Stimulated activated CD8-positive, alpha-beta memory T cell treated with anti-CD3 and anti-CD28 coated beads, Interleukin-15, amount 100 ng/mL, for 48 hours (primary cell): ENCODE measurements at places on chromosomes 3 and 15.

DNA sequence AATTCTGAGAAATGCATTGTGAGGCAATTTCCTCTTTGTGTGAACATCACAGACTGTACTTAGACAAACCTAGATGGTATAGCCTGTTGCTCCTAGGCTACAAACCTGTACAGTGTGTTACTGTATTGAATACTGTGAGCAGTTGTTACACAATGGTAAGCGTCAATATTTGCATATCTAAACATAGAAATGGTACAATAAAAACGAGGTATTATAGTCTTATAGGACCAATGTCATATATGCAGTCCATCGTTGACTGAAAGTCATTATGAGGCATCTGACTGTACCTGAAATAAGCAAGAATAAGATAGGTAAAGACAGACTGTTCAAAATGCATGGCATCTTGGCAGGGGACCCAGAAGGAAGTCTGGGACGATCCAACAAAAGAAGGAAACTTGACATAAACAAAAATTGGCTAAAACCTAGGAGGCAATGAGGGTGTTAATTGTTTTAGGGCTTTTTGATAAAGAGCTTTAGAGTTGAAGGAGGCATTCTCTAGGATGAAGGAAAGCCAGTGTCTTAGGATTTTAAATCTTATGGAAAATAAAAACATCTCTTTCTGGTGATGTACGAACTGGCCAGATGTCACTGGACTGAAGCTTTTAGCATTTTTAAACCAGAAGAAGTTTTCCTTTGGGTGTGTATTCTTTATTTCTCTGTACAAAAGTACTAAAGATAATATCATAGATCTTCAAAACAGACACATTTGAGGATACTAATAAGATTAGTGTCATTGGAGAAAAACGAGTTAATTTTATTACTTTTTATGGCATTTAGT lies 9.2 kb upstream of the SPRED1 start:
- DNase-seq = no peak

GRCh38 chr3:151044706-151045105 lies 40.8 kb upstream of the MED12L start:
- DNase-seq = no peak

DNA sequence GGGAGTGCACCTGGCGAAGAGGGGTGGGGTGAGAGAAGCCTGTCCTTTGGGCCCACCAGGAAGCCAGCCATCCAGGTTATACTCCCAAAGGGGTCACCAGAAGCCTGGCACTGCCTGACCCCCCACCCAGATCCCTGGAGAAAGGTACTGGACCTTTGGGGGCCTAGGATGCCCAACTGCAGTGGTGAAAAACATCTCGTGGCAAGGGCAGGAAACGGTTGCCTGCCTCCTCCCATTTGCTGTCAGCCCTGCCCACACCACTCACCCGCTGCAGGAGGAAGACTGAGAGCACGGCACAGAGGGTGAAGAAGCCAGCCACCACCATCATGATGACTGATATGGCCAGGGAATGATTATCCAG lies 2.2 kb upstream of the ULK3 start:
- DNase-seq = peak; percentile 36

- no peak for DNase-seq
These were observed 33.1 kb downstream of the CP start for GRCh38 chr3:149188494-149188893.

- DNase-seq = no peak
These were observed 7.9 kb downstream of the MESP2 start for GRCh38 chr15:89783861-89784685.

DNA sequence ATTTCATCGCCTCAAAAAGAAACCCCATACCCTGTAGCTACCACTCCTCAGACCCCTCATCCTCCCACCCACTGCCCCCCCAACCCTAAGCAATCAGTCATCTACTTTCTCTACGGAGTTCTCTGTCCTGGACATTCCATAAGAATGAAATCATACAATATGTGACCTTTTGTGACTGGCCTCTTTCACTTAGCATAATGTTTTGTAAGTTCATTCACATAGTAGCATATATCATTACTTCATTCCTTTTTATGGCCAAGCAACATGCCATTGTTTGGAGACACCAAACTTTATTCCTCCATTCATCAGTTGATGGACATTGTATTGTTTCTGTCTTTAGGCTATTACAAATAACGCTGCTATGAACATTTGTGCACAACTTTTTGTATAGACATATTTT lies 64.2 kb downstream of the TNIK start:
- DNase-seq = no peak

GRCh38 chr3:162353414-162353813 lies 856.8 kb downstream of the OTOL1 start:
- DNase-seq = no peak

DNA sequence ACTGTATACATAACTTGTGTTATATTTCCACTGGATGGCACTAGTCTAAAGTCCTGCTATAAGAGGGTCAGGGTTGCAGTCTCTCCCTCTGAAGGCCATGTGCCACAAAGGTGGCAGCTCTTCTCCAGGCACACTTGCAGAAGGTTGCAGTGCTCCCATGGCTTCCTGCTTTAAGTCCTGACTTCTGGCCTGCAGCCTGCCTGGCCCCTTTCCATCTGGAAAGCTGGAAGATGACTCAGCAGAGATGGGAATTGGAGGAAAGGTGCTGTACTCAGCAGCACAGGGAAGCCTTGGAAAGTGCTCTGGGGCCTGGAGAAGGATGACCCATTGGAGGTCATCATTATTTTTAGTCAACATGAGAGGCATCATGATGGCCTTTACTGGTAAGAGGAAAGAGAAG lies 40.9 kb upstream of the MRPL3 start:
- DNase-seq = no peak

DNA sequence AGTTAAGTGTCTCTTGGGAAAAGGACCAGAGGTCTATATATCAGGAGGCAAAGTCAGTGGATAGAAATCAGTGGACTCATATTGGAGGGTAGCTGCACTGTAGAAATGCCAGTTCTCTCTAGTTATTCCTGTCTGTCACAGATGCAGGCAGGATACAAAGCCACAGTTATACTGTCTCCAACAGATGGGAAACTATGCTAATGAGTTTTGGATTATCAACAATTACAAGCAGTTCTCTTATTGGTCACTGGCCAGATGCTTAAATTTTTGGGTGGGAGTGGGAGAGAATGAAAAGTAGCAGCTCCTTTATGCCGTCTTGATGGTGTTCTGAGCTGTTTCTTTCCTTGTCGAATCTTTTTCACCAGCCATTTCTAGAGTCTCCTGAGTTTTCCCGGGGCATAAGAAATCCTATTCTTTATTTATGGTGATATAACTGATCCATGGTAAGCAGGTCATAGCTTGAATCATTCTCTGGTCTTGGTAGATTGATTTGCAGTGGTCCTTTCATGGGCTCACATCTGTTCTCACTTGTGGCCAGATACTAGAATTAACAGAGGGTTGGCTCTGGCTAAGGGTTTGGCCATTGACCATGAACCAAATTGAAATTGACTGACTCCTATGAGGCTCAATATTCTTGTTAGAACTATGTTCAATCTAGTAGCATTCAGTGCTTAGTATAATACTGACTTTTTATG lies 44.6 kb upstream of the RBMS3 start:
- no peak for DNase-seq

GRCh38 chr3:56422316-56422715 lies 46.0 kb downstream of the ERC2 start:
- no peak for DNase-seq

DNA sequence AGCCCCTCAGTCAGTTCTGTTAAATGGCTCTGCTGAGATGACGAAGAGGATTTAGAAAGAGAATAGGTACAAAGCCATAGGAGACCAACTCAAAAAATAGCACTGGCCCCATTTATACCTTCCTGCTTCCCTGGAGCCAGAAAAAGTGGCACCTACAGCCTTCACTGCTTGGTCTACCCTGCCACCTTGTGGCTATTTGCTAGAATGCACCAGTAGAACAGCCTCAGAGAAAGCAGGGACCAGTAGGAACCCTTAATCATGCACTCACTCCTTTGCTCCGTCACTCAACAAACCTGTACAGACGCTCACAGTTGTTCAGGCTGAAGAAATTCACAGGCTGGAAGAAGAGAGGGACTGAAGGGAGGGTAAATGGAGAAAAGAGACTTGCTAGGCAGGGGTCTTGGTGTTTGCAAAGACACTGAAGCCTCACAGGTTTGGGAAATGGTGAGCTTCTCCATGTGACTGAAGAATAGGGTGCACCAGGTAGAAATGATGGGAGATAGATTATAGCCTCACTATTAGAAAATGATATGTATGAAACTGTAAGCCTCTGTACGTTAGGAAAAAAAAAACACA lies 12.1 kb upstream of the RTP2 start:
- DNase-seq = peak; percentile 41

GRCh38 chr3:64489361-64490044 lies 198.3 kb downstream of the ADAMTS9 start:
- no peak for DNase-seq

DNA sequence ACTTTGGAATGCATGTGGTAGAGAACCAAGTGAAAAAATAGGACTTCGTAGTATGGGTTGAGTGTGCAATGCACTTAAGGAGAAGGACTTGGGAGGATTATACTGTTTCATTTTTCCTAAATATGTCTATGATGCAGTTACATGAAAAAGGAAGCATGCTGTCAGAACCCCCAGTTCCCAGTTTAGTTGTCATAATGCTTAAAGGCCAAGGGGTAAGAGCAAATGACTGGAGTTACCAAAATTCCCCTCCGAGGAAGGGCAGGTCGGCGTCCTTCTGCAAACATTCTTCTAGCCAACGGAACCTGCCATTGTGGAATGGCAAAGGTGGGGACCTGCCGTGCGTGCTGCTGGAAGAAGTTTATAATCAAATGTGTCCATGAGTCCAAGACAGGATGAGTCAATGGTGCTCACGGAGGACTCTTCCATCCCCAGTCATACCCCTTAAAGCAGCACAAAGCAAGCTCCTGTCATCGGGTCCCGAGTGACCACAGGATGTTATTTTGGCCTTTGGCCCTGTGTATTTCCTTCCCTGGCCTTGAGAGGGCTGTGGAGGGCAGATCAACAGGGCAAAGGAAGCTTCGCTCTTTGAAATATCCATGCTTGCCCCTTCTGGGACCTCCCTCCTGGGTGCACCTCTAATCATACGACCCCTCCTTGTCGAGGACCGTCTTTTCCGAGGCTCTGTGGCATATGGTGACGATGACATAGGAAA lies 93.2 kb downstream of the SLCO3A1 start:
- DNase-seq = no peak

GRCh38 chr15:64851503-64851840 lies 9.8 kb downstream of the PLEKHO2 start:
- no peak for DNase-seq

DNA sequence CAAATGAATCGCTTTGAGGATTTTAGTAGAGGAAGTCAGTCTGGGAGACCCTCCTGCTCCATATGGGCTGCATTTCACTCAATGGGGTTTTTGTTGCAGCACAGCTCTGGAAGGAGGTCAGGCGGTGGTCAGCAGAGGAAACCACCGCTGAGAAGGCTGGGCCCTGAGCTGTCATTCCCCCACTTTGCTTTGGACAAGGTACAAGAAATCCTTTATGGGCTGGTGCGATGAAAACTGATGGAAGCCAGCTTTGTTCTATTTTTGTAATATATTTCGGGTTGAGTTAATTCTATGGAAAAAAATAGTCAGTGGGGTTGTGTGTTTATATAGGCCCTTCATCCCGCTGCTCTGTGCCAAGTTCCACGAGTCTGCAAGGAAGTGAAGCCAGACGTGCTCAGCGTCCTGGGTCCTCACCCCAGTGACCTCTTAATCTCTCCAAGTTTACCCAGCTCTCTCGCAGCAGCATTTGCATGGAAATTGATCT lies 157.1 kb upstream of the TMC3 start:
- no peak for DNase-seq

DNA sequence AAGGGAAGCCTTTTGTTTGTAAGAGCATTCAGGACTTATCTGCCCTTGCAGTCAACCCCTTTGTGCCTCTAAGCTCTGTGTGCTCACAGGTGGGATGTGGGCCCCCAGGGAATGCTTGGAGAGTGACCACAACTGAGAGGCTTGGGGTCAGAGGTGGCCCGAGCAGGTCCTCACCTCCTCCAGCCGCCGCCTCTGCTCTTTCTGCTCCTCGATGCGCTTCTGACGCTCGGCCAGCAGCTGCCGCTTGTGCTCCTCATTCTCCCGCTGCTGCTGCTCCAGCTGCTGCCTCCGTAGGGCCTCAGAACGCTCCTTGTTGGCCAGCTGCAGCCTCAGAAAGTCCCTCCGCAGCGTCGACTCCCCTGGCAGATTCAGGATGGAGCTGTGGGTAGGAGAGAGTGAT lies 130.8 kb upstream of the SLC2A2 start:
- no peak for DNase-seq

DNA sequence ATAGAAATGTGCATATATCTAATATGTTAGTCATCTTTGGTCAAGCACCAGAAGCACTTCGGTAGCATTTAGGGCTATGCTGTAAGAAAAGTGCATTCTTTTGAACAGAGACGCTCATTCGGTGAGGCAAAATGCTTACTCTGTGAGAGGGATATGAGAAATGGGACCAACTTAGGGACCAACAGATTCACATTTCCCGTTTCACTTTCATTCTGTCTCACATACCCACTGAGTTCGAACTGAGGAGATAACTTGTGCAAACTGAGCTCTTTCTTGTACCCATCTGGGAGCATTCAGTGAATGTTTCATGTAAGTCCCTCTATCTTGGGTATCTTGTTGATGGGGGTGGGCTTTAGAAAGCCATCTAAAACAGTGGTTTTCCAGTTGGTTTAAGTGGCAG lies 135.3 kb downstream of the FEZF2 start:
- no peak for DNase-seq

GRCh38 chr3:41690766-41691563 lies 270.9 kb downstream of the ULK4 start:
- DNase-seq = no peak

DNA sequence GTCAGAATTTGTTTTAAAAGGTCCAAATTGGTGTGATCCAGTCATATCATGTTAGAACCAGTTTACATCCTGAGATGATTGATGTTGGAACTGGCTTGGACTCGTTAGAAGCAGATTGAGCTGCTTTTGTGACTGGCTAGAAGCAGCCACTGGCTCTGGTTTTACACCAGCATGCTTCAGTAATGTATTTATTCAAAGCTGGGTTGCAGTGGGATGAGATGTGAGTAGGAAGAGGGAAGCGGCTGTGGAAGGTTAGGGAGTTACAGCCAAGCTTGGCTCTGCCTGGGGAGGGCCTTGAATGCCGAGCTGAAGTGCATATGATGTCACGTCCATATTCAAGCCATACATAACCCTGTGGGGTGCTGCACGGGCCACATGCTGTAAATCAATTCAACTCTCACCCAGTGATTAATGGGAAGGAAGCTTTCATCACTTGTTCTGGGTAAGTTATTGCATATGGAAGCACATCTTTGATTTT lies 104.0 kb upstream of the SMAD3 start:
- no peak for DNase-seq

DNA sequence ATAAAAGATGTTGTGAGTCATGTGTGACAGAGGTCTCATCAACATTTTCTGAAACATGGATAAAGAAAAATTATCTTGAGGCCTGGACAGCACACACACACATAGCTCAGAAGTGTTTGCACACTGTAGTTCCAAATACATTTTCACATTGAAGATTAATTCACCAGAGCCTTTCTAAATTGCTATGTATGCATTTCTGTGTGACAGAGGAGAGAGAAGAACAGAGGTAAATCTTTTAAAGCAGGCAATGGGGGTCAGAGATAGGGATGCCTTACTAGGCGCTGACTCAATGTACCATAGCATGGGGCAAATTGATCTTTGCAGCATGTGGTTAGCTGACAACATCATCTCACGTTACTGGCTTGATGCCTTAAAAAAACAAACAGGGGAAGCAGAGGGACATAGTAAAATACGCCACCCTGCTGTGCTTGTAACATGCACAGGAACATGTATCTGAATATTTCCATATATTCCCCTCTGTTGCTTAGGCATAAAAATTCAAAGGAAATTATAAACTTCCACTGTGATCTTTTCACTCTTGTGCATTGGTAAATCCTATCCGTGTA lies 7.7 kb downstream of the POU1F1 start:
- DNase-seq = no peak

- no peak for DNase-seq
These were observed 5.8 kb downstream of the MAP2K5 start for GRCh38 chr15:67548236-67548852.
